ENCODE measurements at places on chromosomes 5 and 9. TPM values are rescaled to one million over a fixed set of nuclear protein-coding genes. Genes with fewer than 3 reads are reported as not detected.

Gene CLTB
- 56.3 TPM for polyA plus RNA-seq

Gene SPATA31D4
- not detected for polyA plus RNA-seq

Gene BTNL9
- 20.9 TPM for polyA plus RNA-seq

Gene C9orf50
- 0.23 TPM for polyA plus RNA-seq

Gene LURAP1L
- 10.9 TPM for polyA plus RNA-seq

Gene PIP5KL1
- polyA plus RNA-seq: 5.3 TPM

Gene TAF11L10
- not detected for polyA plus RNA-seq

Gene APBA1
- polyA plus RNA-seq: 5.3 TPM

Gene IGIP
- 5.3 TPM for polyA plus RNA-seq

Gene C9orf153
- polyA plus RNA-seq: 0.22 TPM

Gene ANGPTL2
- 63.6 TPM for polyA plus RNA-seq

Gene HAVCR1
- polyA plus RNA-seq: not detected

Gene SPATA6L
- 0.47 TPM for polyA plus RNA-seq

- DNase-seq: no peak
These were observed 68.6 kb upstream of the RNF130 start for GRCh38 chr5:180140079-180140554.

- DNase-seq: no peak
These were observed 13.6 kb downstream of the FAT2 start for GRCh38 chr5:151577566-151577965.

- DNase-seq: no peak
These were observed 615.4 kb upstream of the KLF4 start for GRCh38 chr9:108104991-108105390.

- no peak for DNase-seq
These were observed 35.2 kb downstream of the RAI14 start for GRCh38 chr5:34691326-34691725.

DNA sequence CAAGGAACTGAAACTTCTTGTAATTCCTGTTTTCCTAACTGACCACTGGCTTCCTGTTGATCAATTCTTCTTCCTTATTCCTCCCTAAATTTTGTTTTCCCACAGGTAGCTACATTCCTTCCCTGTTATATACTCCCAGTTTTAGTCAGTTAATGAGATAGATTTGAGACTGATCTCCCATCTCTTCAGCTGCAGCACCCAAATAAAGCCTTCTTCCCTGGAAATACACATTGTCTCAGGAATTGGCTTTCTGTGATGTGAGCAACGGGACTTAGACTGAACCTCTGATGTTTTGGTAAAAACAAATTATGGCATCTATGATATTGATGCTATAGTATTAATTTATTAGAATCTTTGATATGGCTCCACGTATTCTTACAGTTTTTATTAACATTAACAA is 617.3 kb upstream of the ST8SIA4 start:
- no peak for DNase-seq

GRCh38 chr5:59169081-59169767 is 586.3 kb downstream of the RAB3C start:
- no peak for DNase-seq

DNA sequence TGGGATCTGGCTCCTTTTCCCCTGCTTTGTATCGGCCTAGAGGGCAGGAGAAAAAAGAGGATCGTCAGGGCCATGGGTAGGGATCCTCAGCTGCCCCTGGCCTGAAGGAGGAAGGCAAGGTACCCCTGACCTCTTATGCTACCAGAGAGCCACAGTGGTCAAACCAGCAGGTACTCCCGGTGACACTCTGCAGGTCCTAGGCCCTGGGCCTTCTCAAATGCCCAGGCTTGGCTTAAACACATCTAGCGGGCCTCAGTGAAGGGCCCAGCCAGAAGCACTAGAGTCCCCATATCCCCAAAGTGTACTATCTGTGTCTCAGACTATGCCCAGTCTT is 3.5 kb downstream of the IRF1 start:
- DNase-seq: no peak

- DNase-seq: no peak
These were observed 38.4 kb downstream of the PRRX2 start for GRCh38 chr9:129703667-129704355.

- DNase-seq: no peak
These were observed 699 bp downstream of the AKNA start for GRCh38 chr9:114386886-114387679.

DNA sequence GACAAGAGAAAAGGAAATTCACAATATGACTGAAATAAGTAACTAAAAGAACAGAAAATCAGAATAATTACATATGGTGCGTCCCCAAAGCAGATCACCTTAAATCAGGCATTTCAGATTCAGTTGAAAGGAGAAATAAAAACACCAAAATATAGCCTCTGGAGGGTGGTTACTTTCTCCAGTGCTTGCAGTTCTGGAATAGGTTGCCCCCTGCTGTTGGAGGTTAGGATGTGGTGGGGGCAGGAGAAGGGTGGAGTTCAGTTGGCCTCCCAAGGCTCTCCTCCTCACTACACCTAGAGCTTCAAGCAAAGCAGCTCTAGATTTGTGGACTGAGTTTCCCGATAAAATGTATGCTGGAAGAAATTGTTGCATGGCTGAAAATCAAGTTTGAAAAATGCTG is 338.2 kb upstream of the TLE4 start:
- DNase-seq: no peak

DNA sequence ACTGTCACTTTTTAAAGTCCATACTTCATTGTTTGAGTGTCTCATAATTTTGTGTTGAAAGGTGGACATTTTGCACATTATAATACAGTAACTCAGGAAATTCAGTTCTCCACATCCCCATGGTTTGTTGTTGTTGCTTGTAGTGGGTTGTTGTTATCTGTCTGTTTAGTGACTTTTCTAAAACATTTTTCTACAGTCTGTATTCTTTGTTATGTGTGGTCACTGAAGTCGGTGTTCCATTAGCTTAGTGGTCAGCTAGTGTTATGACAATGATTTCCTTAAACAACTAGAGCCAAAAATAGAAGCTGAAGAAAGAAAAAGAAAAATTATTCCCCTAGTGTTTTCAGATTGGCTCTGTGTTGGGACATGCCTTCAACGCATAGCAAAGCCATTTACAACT is 5.6 kb upstream of the IL33 start:
- DNase-seq: no peak

- no peak for DNase-seq
These were observed 85.8 kb upstream of the MVB12B start for GRCh38 chr9:126240835-126241234.

DNA sequence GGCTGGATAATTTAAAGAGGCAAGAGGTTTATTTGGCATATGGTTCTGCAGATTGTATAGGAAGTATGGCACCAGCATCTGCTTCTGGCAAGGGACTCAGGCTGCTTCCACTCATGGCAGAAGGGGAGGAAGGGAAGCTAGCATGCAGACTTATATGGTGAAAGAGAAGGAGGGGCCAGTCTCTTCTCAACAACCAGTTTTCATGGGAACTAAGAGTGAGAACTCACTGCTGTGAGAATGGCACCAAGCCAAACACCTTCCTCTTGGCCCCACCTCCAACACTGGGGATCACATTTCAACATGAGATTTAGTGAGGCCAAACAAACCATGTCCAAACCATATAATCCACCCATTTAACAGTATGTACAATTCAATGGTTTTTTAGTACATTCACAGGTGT is 113.3 kb upstream of the SHB start:
- no peak for DNase-seq

GRCh38 chr5:67807439-67807888 is 408.1 kb upstream of the PIK3R1 start:
- no peak for DNase-seq

GRCh38 chr5:161547738-161548486 is 1.4 kb upstream of the GABRB2 start:
- DNase-seq: no peak

GRCh38 chr5:56094579-56095361 is 100.0 kb upstream of the IL6ST start:
- DNase-seq: no peak

- DNase-seq: no peak
These were observed 19.8 kb downstream of the CORO2A start for GRCh38 chr9:98172604-98173003.

DNA sequence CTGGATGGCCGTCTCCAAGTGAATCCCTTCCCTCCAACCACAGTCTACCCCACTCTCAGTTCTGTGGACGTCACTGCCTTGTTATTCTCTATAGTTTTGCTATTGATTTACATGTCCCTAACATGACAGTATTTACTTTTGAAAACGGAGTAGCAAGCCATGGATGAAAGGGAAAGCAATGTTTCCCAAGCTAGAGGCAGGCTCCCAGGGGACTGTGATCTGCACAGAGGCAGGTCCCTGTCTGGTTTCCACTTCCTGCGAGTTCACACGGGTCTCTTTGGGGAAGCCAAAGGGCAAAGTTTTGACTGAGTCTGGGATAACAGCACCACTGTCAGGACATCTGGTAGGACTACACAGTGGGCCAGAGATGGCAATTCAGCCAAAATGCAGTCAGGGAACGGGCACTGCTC is 12.7 kb downstream of the C9orf153 start:
- no peak for DNase-seq

DNA sequence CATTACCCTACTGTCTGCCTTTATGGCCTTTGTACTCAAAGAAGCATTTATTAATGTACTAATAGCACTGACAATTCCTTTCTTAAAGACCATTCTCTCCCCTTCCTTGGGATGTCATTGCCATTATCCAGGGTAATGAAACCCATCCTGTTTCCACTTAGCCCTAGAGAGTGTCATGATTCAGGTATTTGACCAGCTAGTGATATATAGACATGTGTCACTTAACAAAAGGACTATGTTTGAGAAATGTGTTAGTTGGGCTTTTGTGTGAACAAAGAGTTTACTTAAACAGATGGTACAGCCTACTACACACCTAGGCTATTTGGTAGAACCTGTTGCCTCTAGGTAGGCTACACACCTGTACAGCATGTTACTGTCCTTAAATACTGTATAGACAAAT is 2.0 kb downstream of the ATP6V0E1 start:
- DNase-seq: no peak

DNA sequence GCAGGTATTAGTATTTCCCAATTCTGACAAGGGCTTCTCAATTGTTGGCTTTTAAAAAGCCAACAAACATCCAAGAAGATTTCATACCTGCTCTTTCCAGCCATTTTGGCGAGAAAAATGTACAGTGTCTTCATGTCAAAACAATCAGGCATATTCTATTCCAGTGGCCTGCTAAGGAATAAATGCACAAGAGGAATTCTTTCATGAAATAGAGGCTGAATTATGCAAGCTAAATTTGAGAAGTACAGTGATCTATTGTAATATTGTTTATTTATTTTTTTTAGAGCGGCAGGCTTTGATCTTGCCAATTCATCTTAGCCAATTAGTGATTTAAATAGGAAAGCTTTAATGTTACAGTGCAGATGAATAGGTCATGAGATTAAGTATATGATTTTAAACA is 49.3 kb downstream of the NLN start:
- no peak for DNase-seq

DNA sequence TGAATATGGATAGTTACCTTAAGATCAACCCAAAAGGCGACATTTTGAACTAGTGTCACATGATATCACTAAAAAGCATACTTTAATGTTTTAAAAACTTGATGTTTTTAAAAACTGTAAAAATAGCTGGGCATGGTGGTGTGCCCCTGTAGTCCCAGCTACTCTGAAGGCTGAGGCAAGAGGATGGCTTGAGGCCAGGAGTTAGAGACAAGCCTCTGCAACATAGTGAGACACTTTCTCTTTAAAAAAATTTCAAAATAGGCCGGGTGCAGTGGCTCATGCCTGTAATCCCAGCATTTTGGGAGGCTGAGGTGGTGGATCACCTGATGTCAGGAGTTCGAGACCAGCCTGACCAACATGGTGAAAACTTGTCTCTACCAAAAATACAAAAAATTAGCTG is 129.5 kb downstream of the NPR3 start:
- DNase-seq: no peak
